ENCODE measurements at places on chromosomes 5 and 9. TPM values are rescaled to one million over a fixed set of nuclear protein-coding genes. Genes with fewer than 3 reads are reported as not detected.

DNA sequence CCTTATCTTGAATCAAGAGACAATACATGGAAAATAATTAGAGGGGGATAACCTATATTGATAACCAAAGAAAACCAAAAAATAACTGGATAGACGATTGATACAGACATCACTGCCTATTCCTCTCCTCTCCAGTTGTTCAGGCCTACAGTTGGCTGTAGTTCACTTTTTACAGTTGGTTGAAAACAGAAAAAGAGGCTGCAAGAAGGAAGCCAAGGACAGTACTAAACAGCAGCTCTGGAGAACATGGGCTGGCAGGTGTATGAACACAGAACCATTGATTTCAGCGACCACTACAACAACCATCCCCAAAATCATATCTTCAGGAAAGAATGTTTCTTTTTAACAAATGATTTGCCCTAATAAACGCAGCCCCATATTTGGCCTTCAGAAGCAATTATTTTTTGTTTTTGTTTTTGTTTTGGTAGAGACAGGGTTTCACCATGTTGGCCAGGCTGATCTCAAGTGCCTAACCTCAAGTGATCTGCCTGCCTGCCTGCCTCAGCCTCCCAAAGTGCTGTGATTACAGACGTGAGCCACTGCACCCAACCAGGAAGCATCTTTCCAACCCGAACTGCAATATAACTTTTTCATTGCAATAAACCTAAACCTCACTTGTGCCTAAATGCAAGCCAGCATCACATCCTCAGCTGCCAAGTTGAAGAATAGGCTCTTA lies 64.3 kb downstream of the MLLT3 start:
- DNase-seq = no peak

GRCh38 chr9:4700091-4700490 lies 20.7 kb downstream of the CDC37L1 start:
- no peak for DNase-seq

The SCGB3A1 gene
- total RNA-seq = not detected

DNA sequence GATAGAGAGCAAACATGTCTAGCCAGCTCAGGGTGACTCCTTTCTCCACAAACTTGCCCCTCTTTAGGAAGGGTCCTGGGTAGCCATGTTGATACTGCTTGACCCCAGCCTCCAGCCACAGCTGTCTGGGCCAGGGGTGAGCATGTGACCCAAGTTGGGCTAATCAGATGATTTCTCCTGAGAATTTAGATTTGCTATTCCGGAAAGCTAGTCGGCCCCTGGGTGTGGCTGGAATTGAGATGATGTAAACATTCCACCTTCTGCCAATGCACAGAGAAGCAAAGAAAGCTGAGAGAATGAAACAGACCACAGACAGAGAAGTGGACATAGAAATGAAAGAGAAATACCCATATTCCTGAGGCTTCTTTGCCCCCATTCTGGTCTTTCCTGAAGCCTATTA lies 17.8 kb upstream of the B4GALT1 start:
- DNase-seq = no peak

The TRUB2 gene
- total RNA-seq = 40.4 TPM

- DNase-seq = no peak
These were observed 26.8 kb downstream of the BARHL1 start for GRCh38 chr9:132609184-132609583.

DNA sequence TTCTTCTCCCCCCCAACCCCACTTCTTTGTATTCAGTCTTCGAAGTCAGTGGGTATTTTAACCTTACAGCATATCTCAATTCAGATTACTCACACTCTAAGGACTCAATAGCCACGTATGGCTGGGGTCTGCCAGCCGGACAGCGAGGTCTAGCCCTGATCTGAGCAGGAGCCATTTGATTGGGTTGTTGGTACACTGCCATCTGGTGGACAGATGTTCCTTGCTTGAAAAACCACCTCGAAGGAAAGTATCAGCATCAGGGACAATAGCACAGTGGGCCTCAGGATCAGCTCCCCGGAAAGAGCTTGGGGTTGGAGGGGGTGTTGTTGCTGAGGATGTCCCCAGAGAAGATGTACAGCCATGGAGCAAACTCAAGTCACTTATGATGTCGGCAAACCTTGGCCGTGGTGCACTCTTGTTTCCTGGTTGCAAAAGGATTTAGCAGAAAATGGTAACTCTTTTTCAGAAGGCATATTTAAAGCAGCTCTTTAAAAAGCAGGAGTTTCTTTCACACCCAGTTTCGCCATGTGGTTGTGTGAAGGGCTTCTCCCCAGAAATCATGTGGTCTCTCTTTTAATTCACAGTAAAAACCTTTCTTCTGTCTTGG lies 31.7 kb upstream of the KCNMB1 start:
- DNase-seq = peak; percentile 85

DNA sequence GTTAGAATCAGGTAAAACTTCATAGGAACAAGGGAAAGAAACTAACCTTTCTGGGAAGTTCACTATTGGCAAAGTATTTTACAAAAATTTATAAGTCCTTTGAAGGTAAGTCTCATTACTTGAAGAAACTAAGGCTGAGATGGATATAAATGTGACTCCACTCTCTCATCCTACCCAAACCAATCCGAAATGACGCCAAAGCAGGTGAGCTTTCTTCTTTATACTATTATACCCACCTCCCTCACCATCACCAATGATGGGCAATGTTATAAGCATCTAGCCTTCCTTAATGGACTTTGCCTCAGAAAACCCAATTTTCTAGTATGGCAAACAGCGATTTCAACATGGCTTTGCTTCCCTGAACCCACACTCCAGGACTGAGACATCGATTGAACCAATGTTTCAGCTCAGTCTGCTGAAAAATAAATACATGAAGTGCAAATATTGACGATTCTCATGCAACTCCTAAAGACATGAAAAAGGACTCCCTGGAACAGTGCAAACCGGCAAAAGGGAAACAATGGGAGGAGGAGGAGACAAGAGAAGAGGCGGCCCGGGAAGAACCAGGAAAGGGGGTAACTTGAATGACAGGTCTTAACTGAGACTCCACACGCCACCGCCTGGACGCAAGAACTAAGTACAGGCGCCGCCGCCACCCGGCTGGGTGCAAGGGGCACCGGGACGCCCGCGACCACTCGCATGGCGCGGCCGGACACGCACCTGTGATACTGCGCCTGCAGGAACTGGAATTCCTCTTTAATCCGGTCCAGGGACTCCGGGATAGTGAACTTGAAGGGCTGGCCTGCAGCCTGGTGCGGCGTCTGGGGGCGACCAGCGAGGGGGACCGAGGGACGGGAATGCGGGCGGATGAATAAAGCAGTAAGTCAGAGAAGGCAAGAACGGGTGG lies 2.5 kb downstream of the TLE1 start:
- peak; percentile 59 for DNase-seq

The MSX2 gene
- total RNA-seq = not detected

The RXRA gene
- 4.8 TPM for total RNA-seq

- DNase-seq = no peak
These were observed 133.7 kb upstream of the MAP1B start for GRCh38 chr5:71973563-71973962.

The QRFP gene
- total RNA-seq = not detected

- DNase-seq = no peak
These were observed 59.5 kb upstream of the GNE start for GRCh38 chr9:36317766-36318165.

- DNase-seq = no peak
These were observed 26.4 kb upstream of the SEMA5A start for GRCh38 chr5:9572246-9572645.

All from activated CD4-positive, alpha-beta T cell treated with anti-CD3 and anti-CD28 coated beads, Interleukin-2, amount 10 ng/mL, durations not matched to agents 24 days and 14 days (primary cell).